ENCODE measurements at places on chromosomes 5 and 9.

DNA sequence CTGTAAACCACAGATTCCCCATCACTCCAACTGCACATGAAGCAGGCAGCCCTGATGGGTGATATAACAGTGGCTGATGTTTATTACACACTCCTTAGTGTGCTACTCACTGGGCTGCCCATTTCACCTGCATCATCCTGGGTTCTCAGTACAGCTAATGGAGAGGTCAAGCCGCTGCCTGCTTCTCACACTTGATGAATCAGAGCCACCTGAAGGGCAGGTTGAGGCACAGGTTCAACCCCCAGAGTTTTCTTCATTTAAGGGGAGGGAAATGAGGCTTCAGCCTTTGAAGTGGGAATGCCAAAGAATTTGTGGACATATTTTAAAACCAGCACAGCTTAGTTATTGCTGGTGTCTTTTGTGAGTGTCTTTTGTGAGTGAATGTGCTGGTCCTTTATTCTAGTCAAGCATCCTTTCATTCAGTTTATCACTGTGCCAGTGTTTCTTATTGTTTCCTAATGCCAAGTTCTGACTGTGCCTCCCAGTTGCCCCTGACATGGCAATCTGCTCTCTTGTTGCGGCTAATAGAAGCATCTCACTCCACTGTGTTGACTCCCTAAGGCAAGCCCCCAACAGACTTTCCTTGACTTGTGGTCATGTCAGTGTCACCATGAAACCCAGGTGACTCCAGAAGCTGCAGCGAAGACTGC lies 109.2 kb downstream of the FBXL7 start:
- no peak for DNase-seq

GRCh38 chr9:117697046-117697445 lies 7.2 kb upstream of the TLR4 start:
- no peak for DNase-seq

DNA sequence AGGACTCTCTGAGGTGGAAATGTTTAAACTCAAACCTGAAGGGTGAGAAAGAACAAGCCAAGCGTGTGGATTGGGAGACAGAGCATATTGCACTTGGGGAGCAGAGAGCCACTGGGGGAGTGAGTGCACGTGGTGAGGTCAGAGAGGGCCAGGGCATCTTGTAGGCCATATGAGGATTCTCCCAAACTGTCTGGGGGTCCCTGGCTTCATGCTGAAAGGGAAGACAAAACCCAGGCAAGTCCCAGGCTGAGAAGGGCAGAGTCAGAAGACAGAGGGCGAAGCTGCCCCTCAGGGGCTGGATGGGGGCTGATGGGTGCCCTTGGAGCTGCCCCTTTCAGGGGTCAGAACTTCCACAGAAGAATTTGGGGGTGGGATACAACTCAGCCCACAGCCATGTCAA lies 215.3 kb upstream of the S1PR3 start:
- no peak for DNase-seq

- peak; percentile 78 for DNase-seq
These were observed 1.7 kb downstream of the TLE1 start for GRCh38 chr9:81687521-81688261.

DNA sequence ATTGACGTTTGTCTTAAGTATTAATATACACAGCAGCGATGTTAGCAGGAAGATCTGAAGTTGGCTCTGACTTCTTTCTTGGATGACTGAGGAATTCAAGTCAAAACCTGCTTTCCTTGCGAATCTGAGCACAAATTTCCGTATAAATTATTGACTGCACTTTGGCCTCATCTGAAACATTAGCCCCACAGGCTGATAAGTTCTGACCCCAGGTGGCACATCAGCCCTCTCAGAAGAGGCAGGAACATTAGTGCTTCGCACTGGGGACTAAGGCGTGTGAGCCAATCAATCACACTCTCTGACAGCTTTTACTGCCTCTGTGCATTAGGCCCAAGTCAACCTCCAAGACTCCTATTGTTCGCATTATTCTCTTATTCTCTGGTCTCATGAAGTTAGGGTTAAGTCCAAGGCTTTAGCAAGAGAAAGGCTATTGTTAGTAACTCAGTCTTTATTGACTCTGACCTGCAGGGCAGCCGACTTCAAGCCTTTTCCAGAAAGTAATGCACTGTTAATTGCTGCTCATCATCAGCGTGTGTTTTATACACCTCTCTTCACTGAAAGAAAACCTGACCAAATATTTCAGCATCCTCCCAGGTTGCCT lies 84.2 kb downstream of the ZNF608 start:
- DNase-seq = peak; percentile 92

DNA sequence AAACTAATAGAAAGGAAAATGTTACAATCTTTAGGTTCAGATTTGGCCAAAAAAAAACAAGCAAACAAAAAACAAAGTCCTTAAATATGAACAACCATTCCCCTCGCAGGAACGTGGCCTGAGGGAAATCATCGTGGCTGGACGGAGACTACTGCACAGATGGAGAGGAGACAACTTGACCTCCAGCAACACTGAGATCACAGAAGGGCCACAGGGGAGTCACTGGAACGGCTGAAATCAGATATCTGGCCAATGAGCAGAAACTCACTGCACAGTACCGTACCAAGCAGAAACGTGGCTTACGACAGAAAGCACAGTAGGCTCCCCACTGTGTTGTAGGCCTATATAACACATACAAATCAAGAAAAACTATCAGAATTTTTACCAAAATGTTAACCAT lies 27.7 kb downstream of the CAMSAP1 start:
- DNase-seq = no peak

DNA sequence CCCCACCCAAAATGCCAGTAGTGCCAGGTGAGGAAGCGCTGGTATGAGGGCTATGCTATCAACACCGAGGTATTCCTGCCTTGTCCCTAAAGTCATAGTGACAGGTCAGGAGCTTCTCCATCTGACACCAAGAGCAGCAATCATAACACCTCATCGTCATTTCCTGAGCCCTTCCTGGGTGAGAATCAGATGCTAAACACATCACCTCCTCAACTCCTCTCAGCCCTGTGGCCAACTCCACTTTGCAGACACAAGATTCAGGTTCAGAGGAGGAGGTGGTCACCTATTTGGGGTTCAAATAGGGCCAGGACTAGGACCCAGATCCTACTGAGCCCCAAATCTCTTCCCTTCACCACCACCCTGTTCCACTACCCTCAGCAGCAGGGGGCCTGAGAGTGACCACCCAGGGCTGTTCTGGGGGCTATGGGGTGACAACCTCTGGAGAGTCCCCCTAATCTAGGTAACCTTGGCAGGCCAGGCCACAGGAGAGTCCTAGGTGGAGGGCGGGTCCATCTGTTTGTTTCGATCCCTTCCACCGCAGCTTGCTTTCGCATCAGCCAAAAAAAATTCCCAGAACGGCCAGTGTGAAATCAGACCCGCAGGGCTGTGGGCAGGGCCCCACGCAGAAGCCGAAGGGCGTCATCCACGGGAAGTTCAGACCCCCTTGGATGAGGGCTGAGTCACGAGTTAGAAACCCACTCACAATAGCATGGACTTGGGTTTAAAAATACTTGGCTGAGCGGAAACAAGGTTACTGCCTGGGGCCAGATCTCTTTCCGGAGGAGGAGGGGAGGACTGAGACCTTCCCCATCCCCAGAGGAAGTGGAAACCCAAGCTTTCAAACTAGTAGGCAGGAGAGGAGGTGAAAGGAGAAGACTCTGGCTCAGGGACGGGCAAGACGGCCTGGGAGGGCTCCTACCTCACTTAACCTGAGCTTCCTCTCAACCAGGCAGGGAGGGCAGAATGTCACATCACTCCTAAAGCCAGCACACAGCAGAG lies 8.7 kb downstream of the STK10 start:
- DNase-seq = peak; percentile 33

DNA sequence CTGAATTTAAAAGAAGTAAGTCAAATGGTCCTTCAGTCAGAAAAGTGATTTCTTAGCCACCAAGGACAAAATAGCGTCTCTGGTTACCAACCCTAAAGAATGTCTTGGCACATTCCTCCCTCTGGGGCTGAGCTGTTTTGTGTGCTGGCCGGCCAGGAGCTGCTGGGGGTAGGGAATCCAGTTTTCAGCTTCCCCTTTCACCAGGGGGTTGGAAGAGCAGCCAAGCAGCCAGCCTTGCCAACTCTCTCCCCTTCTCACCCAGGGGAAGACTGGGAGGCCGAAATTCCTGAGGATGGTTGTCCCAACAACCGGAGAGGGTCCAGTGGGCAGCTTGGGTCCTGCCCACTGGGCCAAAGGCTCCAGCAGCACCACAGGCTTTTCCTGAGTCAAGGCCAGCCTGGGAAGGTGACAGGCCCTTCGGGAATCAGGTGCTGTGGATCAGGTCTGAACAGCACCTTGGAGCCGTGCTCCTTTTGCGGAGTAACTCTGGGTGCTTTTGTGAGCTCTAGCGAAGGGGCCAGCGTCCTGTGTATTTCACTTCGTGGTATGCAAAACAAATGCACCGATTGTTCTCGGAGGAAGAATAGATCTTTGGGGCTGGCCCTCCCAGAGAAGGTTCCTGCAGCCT lies 4.2 kb downstream of the WWC1 start:
- no peak for DNase-seq

All from small intestine (tissue), 16 donors.